Femur (tissue), 1 donor: ENCODE measurements at places on chromosomes 7 and 10.
A peak's percentile ranks its signal among the peaks of the same experiment; 100 is the strongest.

- no peak for DNase-seq
These were observed 3.3 kb downstream of the ZNF503 start for GRCh38 chr10:75398200-75398691.

- no peak for DNase-seq
These were observed 25.2 kb upstream of the SH2B2 start for GRCh38 chr7:102261451-102261850.

DNA sequence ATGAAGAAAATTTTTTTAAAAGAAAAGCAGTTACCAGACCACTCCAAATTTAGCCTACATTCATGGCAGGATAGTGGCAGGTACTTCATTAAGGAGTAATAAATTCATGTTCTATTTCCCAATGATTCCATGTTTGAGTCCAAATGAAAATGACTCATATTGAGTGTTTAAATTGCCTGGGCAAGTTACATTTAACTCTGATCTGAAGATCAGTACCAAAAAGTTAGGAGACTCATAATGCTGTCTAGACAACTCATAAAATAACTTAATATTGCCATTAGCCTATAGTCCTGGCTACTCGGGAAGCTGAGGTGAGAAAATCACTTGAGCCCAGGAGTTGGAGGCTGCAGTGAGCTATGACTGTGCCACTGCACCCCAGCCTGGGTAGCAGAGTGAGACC is 13.0 kb downstream of the BRAF start:
- no peak for DNase-seq

DNA sequence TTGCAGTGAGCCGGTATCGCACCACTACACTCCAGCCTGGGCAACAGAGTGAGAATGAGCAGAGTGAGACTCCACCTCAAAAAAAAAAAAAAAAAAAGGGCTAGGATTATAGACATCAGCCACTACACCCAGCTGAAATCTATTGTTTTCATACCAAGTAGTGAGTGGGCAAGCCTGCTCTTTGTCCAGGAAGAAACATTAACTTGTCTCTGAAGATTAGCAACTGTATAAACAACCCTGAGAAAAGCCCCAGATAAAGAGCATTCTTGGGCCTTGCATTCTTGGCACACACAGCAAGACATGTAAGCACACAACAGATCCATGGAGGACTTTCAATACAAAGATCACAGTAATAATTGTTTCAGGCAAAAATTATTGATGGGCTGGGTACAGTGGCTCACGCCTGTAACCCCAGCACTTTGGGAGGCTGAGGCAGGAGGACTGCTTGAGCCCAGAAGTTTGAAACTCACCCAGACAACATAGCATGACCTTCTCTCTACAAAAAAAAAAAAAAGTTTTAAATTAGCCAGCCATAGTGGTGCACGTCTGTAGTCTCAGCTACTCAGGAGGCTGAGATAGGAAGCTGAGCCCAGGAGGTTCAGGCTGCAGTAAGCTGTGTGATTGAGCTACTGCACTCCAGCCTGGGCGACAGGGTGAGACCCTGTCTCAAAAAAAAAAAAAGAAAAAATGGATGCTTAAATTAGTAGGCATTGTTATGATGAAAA is 4.4 kb downstream of the PSPH start:
- no peak for DNase-seq

- peak; percentile 25 for DNase-seq
These were observed 63.3 kb downstream of the RASGEF1A start for GRCh38 chr10:43203448-43204041.

- DNase-seq: peak; percentile 66
These were observed at the start of gene PDLIM1 for GRCh38 chr10:95290461-95291364. PDLIM1 (minus strand) TSS chr10:95291003; CDS start chr10:95290915, 88 bp downstream.

GRCh38 chr10:127337801-127338200 is 141.4 kb upstream of the INSYN2A start:
- DNase-seq: no peak

GRCh38 chr7:7808156-7808555 is 89.7 kb upstream of the RPA3 start:
- no peak for DNase-seq

GRCh38 chr10:124092860-124093773 is at the start of gene CHST15:
CHST15 (minus strand) TSS chr10:124093598; CDS start chr10:124046212, 47,386 bp downstream.
- DNase-seq: peak; percentile 78

- DNase-seq: peak; percentile 50
These were observed 796 bp downstream of the CDK14 start for GRCh38 chr7:90596671-90597562.

- DNase-seq: no peak
These were observed 256.4 kb upstream of the PHYHIPL start for GRCh38 chr10:58919927-58920654.

DNA sequence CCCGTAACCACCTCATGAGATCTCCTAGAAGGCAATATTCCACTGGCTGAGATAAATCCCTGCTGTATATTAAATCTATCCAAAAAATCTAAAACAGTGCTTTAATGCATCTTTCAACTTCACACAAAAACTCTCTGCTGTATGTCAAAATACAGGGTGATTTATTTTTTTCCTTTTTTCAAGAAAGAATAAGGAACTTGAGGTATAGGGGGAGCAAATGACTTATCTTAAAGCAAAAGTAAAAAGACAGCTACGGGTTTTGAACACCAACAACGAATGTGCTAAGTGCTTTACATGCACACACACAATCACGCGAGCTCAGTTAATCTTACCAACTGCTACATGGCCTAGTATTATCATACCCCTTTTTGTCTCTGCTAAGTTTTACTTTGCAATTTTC is 168.9 kb upstream of the PHF14 start:
- no peak for DNase-seq

- DNase-seq: no peak
These were observed 55.7 kb downstream of the RNF133 start for GRCh38 chr7:122643250-122643649.

DNA sequence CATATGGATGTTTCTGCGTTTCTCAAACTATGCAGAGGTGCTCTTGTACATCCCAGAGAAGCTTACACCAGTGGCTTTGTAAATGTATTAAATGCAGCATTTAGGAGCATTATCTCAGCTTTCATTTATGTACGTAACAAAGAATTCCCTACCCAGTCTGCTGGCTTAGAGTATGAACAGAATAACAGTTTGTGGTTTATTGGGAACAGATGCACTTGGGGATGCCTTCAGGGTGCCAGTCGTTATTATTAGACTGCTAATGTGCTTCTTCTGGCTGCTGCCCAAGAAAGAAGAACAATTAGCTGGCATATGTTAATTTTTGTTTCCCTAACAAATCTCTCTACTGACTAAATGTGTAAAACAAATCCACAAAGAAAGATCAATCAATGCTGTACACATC is 241.9 kb downstream of the FOXP2 start:
- DNase-seq: no peak

- DNase-seq: peak; percentile 70
These were observed 49.9 kb downstream of the PWWP2B start for GRCh38 chr10:132446661-132447445.

DNA sequence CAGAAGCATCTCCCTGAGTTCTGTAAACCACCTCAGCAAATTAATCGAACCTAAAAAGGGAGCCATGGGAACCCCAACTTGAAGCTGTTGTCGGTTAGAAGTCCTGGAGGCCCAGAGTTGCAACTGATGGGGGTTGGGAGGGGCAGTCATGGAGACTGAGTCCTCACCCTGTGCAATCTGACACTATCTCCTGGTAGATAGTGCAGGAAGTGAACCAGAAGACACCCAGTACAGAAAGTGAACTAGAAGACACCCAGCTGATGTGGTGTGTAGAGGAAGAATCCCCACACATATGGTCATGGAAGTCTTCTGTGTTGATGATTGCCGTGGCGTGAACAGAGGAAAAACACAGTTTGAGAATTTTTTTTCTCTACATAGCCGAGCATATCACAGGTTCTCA is 58.8 kb upstream of the SRRM3 start:
- no peak for DNase-seq

DNA sequence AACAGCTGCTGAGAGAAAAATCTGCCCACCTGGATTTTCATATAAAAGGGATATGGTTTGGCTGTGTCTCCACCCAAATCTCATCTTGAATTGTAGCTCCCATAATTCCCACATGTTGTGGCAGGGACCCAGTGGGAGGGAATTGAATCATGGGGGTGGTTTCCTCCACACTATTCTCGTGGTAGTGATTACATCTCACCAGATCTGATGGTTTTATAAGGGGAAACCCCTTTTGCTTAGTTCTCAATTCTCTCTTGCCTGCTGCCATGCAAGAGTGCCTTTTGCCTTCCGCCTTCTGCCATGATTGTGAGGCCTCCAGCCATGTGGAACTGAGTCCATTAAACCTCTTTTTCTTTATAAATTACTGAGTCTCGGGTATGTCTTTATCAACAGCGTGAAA is 20.8 kb upstream of the MKI67 start:
- no peak for DNase-seq

- DNase-seq: no peak
These were observed 29.2 kb downstream of the PANK1 start for GRCh38 chr10:89615824-89616223.

DNA sequence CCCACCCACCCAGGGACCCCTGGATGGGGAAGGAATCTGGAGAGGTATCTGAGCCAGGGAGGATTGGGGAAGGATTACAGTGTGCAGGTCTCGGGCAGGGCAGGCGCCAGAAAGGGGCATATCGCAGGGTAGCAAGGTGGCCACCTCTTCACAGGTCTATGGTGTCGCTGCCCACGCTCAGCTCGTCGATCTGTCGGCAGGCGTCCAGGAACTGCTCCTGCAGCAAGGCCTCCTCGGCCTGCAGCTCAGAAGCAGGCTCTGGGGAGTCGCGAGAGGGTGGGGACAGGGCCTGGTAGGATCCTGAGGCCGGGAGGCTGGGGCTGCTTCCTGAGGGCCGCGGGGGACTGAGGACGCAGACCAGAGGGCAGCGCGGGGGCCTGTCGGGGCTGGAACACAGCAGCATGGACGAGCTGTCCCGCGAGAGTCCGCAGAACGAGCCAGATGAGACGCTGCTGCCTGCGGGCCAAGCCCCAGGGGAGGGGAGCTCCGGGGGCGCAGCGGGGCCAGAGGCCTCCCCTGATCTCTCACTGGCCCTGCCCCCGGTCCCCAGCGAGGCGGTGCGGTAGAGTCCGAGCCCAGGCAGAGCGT is 7.1 kb upstream of the RBM28 start:
- DNase-seq: no peak

DNA sequence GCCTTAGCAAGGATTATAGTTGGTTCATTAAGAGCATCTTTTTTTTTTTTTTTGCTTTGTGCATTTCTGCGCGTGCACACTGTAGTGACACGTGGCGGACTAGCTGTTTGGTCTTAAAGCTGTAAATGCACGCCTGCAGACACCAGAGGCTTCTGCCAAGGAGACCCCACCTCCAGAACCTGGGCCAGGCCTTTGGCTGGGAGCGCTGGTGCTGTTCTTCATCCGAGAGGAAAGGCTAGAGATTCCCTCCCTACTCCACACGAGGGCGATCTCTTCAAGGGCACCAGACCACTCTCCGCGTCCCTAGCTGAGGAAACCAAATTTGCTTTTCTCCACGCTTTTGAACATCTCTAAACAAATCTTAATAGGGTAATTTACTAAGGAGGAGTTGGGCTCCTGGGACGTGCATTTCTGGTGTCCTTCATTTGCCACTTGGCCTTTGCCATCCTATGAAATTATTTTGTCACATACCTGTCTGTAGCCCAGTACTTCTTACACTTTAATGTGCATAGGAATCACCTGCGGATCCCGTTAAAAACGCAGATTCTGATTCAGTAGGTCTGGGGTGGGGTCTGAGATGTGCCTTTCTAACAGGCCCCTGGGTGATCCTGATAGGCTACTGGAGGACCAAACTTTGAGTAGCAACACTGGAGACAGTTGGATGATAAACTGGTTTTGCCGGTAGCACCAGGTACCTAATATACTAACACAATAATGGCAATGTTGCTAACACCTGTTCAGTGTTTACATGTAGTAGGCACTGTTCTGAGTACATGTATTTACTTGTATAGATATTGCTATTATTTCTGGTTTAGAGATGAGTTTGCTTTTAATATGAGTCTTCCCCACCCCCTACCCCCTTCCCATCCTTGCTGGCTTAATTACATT is 1.3 kb upstream of the SLC26A5 start:
- peak; percentile 33 for DNase-seq
